ENCODE measurements at places on chromosomes 2 and 18.

DNA sequence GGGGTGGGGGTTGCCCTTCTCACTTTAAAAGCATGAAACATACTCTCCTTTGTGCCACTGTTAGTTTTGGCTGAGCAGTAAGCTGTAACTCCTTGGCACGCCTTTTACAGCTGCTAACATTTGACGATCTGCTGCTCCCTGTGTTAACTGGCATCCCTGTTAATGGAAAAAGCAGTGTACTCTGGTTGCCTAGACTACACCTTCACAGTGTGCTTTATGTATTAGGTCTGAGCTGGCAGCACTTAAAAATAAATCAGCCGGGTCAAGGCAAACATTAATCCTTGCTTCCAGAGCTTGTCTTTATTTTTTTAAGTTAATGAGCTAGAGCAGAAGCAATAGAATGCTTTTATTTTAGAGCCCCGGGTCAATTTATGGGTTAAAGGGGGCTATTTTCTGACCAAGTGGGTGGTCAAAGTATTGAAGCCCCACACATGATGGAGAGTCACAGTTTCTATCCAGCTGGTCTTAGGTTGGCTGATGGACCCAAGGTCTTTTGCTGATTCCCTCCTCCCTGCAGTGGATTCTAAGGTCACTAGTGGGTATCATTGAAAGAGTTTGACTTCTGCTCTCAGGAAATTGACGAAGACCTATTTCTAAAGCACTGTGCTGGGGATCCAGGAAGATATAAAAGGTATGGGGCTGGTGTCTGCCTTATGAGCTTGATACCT, 54.5 kb downstream of the CFAP221 start:
- DNase-seq: no peak

DNA sequence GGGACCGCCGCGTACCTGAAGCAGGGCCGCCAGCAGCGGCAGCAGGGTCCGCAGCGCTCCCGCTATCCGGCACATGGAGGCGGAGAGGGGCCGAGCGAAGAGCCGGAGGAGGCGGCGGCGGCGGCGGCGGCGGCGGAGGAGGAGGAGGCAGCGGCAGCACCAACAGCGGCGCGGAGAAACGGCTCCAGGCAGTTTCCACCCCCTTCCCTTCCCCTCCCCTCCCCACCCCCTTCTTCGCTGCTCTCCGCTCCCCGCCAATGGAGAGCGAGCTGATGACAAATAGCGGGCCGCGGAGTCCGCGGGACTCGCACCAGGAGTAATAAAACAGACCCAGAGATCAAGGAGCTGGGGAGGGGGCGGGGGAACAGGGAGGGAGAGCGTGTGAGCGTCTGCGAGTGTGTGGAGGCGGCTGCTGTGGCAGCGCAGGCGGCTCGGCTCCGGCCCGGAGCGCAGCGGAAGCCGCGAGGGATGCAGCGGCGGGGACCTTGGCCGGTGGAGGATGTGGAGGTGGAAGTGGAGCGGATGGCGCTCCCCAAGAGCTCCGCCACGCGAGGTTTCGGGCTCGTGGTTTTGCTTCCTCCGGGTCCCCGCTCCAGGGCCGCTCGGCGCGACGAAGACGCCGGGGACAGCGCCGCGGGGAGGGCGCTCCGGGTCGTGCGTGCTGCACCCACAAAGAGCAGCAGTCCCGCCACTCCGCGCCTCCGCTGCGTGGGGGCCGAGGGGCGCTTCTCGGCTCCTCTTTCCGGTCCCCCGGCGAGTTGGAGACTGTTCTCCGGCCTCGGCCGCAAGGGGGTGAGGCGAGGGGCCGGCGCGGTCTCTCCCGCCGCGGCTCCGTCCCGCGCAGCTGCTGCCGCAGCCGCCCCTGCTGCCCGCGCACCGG, at the start of gene CDH2:
Gene CDH2, minus strand, starts transcription at position 183 of the 880 bp plus-strand sequence. Its CDS starts 108 bp downstream, at position 75.
- DNase-seq: no peak

GRCh38 chr2:26685341-26685740, 7.2 kb upstream of the KCNK3 start:
- no peak for DNase-seq

- no peak for DNase-seq
Measured at GRCh38 chr2:103739186-103739585, 977.4 kb downstream of the TMEM182 start.

DNA sequence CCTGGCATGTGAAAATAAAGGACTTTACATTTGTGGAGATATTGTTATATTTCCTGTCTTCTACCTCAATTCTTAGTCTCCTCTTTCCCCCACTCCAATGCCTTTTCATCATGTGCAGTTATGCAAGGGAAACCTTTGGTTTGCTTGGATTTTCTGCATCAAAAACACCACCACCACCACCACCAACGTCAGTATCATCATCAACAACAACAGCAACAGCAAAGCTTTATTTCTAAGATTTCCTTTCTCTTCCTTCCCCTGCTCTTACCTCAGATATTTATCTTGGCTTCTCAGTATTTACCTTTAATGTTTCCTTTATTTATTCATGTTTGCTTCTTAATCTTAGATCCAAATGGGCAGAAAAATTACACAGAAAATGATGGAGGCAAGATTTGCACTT, 26.1 kb downstream of the CXCR4 start:
- DNase-seq: no peak

GRCh38 chr2:42965910-42966309, 173.5 kb upstream of the HAAO start:
- no peak for DNase-seq

- no peak for DNase-seq
Measured at GRCh38 chr18:11518788-11519685, 90.4 kb upstream of the SLC35G4 start.

- DNase-seq: no peak
Measured at GRCh38 chr2:123073956-123074355, 951.1 kb upstream of the CNTNAP5 start.

DNA sequence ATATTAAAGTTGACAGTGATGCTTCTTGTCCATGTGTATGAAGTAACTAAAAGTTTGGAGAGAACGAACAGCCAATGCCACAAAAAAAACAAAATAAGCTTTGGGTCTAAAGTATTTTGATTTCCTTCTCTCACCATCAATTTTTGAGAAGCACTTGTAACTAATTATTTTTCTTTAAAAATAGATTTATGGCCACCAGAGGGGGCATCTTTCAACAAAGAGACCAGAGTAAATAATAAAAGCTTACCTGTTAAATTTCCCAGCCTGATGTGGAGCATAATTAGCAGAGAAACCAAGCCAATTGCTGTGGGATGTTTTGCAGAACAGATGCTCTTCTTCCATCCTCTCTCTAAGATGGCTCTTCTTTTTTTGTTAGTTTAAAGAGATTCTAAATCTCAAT, 29.0 kb downstream of the LINC00305 start:
- DNase-seq: no peak

- no peak for DNase-seq
Measured at GRCh38 chr2:100197631-100198153, 55.3 kb upstream of the AFF3 start.

GRCh38 chr2:157895531-157895930, 19.4 kb upstream of the ACVR1 start:
- DNase-seq: no peak

DNA sequence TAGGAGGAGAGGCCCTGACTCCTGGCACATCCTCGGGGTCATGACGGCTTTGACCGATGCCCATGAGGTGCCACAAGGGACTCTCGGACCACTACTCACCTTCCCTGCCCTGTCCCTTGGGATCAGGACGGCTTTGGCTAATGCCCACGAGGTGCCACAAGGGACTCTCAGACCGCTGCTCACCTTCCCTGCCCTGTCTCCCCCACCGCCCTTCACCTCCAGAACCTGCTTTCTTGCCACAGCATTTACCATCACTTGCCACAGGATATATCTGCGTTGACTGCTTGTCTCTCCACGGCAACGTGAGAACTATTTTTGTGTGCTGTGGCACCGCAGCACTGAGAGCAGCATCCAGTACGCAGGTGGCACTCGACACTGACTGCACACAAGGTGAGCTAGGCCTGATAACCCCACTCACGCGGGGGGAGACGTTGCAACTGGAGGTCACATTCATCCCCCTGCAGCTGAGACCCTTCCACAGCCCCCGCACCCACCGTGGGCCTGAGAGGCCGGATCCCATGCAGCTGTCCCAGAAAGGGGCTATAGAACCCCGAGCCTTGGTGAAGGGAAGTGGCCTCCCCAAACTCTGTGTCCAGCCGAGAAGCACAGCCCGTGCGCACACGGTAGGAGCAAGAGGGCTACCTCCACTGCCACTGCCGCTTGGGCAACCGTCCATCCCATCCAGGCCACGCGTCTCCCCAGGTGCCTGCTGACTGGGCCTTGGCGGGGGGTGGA, 47.5 kb downstream of the ANO7 start:
- DNase-seq: no peak

GRCh38 chr18:22422909-22423548, 5.3 kb upstream of the CTAGE1 start:
- DNase-seq: no peak

GRCh38 chr2:107001964-107002696, 116.2 kb upstream of the ST6GAL2 start:
- DNase-seq: no peak

GRCh38 chr18:65761636-65762295, 11.0 kb downstream of the CDH7 start:
- DNase-seq: no peak
